ENCODE measurements at places on chromosomes 4 and X. TPM values are rescaled to one million over a fixed set of nuclear protein-coding genes. Genes with fewer than 3 reads are reported as not detected.
A peak's percentile ranks its signal among the peaks of the same experiment; 100 is the strongest.

MAGEB17 gene
- total RNA-seq = not detected

DNA sequence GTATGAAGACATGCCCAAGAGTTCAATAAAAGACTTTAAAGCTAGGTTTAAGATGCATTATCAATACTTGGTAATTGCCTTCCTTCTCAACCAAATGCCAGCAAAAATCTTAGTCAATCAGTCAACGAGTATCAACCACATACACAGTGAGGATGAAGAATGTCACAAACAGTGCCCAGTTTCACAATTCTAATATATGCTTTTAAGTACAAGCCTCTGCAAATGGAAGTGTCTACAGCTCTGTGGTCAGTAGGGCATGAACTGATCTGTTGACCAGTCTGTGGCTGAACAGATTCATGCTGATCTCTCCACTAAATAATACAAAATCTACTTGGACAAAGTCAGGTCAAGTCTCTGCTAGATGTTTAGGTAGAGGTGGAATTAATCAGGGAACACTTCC lies 27.9 kb downstream of the PPARGC1A start:
- no peaks in the 10 kb centered on the region for H3K27me3 ChIP-seq
- no peak overlapping the region for H3K4me3 ChIP-seq
- peaks cover 5% of the 10 kb centered on the region for H3K4me1 ChIP-seq
- no peak for DNase-seq
- no peak overlapping the region for H3K27ac ChIP-seq

- peak overlapping the region; percentile 57 for H3K27ac ChIP-seq
- DNase-seq = no peak
- H3K4me1 ChIP-seq = peaks cover 19% of the 10 kb centered on the region
- H3K36me3 ChIP-seq = no peaks in the 10 kb centered on the region
- H3K4me3 ChIP-seq = peak overlapping the region; percentile 7
Observed at GRCh38 chr4:145347684-145348083, 134.0 kb upstream of the SMAD1 start.

GRCh38 chrX:13741695-13742094 lies 7.1 kb downstream of the OFD1 start:
- H3K27ac ChIP-seq = no peak overlapping the region
- no peak overlapping the region for H3K4me3 ChIP-seq
- H3K27me3 ChIP-seq = no peaks in the 10 kb centered on the region
- peaks cover 8% of the 10 kb centered on the region for H3K36me3 ChIP-seq

CXCL1 gene
- 1.0 TPM for total RNA-seq

GRCh38 chr4:144656850-144657249 lies 10.9 kb downstream of the HHIP start:
- H3K27me3 ChIP-seq = no peaks in the 10 kb centered on the region
- peak overlapping the region; percentile 20 for H3K27ac ChIP-seq
- H3K4me3 ChIP-seq = no peak overlapping the region

GRCh38 chr4:171441300-171441941 lies 371.8 kb upstream of the GALNTL6 start:
- no peak for DNase-seq
- H3K4me3 ChIP-seq = no peak overlapping the region
- no peaks in the 10 kb centered on the region for H3K36me3 ChIP-seq
- no peak overlapping the region for H3K27ac ChIP-seq

- DNase-seq = no peak
- no peak overlapping the region for H3K27ac ChIP-seq
- H3K4me3 ChIP-seq = no peak overlapping the region
Observed at GRCh38 chrX:56986138-56986537, 9.2 kb downstream of the SPIN3 start.

WFS1 gene
- total RNA-seq = 48.0 TPM

VCX3B gene
- total RNA-seq = not detected

CRMP1 gene
- 59.5 TPM for total RNA-seq

GRCh38 chrX:11458170-11458569 lies 165.0 kb downstream of the AMELX start:
- no peaks in the 10 kb centered on the region for H3K36me3 ChIP-seq
- H3K27me3 ChIP-seq = no peaks in the 10 kb centered on the region
- H3K4me3 ChIP-seq = no peak overlapping the region

GABRG1 gene
- total RNA-seq = not detected

DNA sequence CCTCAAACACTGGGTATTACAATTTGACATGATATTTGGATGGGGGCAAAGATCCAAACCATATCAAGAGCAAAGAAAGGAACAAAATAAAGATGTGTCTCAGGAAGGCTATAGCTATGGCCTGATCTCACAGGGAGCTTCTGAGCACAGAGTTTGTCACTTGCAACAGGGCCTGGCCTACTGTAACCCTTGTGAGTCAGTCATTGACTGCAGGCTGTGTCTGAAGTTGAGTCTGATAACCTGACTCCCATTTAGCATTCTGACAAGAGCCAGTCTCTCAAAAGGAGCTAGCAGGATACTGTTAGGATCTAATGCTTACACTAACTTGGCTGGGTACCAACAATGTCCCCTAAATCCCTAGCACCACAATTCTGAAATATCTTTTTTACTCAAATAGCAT lies 612.5 kb upstream of the TECRL start:
- no peak overlapping the region for H3K27ac ChIP-seq
- H3K36me3 ChIP-seq = no peaks in the 10 kb centered on the region
- H3K27me3 ChIP-seq = no peaks in the 10 kb centered on the region

CLDN22 gene
- not detected for total RNA-seq

DRD5 gene
- not detected for total RNA-seq

DNA sequence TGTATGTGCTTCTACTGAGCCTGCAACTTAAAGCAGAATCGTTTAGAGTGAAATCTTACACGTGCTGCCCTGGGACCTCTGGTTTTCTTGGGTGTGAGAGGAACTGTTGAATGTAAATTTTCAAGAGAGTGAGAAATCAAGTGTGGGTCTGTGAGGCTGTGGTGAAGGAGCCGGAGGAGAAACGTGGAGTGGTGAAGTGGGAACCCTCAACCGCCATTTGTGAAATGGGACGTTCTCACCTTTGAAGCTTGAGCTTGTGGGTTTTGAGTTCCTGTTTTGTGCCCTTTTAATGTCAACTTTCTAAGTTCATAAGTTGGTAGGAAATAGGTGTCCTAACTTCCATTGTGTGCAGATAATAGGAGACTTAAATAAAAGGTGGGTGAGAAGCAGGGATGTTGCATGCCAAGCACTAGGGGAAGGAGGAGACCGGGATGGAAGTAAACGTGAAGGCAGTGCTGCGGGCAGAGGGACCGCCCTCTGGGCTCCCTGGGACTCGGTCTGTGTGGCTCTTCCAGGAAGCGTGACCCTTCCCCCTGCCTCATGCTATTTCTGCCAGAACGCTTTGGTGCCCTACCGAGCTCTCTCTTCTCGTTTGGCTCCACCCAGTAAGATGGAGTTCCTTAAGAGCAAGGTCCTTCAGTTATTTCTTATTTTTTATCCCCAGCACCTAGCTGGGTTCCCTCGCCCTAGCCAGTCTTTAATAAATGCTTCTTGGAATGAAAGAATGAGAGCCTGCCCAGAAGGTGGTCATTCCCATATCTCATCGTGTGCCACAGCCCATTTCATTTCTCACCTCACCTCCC lies 56.0 kb downstream of the TMEM131L start:
- H3K36me3 ChIP-seq = no peaks in the 10 kb centered on the region
- no peak overlapping the region for H3K4me3 ChIP-seq
- no peak overlapping the region for H3K27ac ChIP-seq
- H3K4me1 ChIP-seq = peaks cover 58% of the 10 kb centered on the region
- DNase-seq = no peak

Data from chondrocyte (in vitro differentiated cells).